Stimulated activated CD4-positive, alpha-beta T cell treated with anti-CD3 and anti-CD28 coated beads, Interleukin-4, amount 100 ng/mL, for 48 hours (primary cell): ENCODE measurements at places on chromosomes 5 and 9.

DNA sequence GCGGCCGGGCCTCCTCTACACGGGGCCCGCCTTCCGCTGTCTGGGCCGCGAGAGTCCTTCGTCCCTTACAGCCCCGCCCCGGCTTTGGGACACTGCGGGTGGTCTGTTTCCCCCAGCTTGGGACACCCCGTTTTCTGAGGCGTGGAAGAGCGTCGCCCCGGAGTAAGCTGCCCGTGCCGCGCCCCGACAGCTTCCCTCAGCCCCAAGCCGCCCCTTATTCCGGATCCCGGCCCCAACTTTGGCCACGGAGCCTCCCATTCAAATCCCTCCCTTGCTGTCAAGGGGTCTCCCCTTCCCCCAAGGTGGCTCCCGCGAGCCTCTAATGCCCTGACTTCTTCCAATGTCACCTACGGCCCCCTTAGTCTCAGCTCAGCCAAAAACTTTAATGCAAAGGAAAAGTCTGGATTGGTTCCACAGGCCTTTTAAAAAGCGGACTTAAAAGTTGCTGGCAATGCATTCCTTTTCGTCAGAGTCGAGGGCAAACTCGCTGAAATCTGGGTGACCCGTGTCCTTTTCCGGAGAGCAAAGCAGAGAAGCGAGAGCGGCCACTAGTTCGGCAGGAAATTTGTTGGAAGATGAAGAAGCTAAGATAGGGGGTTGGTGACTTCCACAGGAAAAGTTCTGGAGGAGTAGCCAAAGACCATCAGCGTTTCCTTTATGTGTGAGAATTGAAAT lies 19.8 kb downstream of the EXOSC2 start:
- DNase-seq = no peak

GRCh38 chr5:111756581-111757354 lies at the start of gene NREP:
TSS of gene NREP (minus strand) at chr5:111757194. CDS start at chr5:111755772, 1,422 bp downstream.
- DNase-seq = peak; percentile 7

GRCh38 chr5:108940506-108940905 lies 192.8 kb downstream of the FER start:
- no peak for DNase-seq

DNA sequence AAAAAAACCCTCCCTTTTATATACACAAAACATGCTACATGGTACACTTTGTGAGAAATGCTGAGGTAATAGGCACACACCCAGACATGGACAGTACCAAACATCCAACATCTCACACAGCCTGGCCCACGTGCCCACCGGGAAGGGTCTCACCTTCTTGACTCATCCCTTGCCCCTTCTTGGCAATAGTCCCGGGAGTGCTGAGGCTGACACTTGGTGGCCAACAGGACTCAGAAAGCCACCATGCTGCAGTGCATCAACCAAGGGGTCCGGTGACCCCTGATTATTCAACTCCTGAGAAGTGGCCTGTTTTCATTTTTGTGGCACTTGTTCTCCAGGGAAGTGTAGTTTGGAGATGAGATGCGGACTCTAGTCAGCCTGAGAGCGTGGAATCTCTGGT lies 35.0 kb downstream of the ANGPTL2 start:
- DNase-seq = no peak

DNA sequence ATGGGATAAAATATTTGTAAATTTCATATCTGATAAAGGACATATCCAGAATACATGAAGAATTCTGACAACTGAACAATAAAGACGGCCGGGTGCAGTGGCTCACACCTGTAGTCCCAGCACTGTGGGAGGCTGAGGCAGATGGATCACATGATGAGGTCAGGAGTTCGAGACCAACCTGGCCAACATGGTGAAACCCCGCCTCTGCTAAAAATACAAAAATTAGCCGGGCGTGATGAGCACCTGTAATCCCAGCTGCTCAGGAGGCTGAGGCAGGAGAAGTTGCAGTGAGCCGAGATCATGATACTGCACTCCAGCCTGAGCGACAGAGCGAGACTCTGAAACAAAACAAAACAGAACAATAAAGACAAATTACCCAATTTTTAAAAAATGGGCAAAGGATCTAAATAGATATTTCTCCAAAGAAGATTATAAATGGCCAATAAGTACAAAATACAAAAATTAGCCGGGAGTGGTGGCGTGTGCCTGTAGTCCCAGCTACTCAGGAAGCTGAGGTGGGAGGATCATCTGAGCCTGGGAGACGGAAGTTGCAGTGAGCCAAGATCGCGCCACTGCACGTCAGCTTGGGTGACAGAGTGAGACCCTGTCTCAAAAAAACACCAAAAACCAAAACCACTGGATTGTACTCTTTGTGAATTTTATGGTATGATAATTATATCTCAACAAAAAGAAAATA lies 9.6 kb upstream of the NSD1 start:
- DNase-seq = no peak

GRCh38 chr5:150641824-150642566 lies 1.5 kb downstream of the SYNPO start:
- DNase-seq = no peak

GRCh38 chr5:18236386-18236785 lies 602.1 kb downstream of the TAF11L14 start:
- no peak for DNase-seq

- no peak for DNase-seq
These were observed 20.7 kb downstream of the TCF7 start for GRCh38 chr5:134135091-134135655.

DNA sequence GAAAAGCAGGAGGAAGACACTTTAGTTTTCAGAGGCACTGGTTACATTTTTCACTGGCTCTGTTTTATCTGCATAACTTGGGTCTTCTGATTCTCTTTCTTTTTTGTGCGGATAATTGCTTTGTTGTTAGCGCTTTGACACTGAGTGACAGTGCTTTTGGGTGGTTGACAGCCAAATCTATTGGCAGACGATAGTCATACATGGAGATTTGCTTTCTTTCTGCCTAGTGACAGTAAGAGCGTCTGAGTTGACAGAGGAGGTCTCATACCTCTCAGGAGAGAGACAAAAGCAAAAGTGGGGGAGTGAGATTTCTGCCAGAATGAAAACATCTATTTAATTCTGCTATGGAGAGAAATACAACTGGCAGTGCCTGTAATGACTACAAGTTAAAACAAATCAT lies 2278.0 kb upstream of the WWC1 start:
- DNase-seq = no peak

- DNase-seq = no peak
These were observed 1899.9 kb downstream of the MAT2B start for GRCh38 chr5:165405340-165405739.

- DNase-seq = no peak
These were observed 2.5 kb downstream of the RNF145 start for GRCh38 chr5:159206818-159207217.

DNA sequence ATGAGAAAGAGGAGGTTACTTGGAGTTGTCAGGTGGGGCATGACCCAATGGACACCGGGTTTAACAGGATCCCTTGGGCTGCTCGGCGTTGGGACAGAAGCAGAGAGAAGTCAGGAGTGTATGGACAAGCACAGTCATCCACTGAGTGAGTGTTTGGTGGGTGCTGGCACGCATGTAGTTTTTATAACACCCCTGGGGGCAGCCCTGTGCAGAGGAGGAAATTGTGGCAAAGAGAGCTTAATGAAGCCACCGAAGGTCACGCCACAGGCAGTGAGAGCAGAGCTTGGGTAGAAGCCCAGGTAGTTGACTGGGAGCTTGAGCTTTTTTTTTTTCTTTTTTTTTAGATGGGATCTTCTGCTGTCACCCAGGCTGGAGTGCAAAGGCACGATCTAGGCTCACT lies 43.2 kb upstream of the IER5L start:
- no peak for DNase-seq

- DNase-seq = no peak
These were observed 25.6 kb downstream of the KCNN2 start for GRCh38 chr5:114387433-114387832.

- no peak for DNase-seq
These were observed 1.1 kb downstream of the HSPA9 start for GRCh38 chr5:138573949-138574670.

DNA sequence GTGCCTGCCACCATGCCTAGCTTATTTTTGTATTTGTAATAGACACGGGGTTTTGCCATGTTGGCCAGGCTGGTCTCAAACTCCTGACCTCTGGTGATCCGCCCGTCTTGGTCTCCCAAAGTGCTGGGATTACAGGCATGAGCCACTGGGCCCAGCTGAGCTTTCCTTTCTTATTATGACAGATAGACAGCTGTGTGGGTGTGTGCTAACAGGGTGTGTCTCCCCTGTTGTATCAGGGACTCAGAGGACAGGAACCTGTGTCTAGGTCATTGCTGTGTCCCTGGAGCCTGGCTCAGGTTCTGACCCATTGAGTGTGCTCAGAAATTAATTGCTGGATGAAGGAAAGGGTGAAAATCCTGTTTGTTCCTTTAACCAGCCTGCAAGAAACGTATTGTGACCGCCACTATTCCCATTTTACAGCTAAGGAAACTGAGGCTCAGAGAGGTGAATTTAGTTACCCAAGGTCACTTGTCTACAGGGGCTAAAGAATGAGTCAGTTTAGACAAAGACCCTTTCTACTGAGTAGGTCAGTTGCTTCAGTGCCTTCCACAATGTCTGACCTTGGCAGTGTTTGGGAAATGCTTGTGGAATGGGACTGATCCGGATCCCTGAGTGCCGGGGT lies 16.8 kb downstream of the NCS1 start:
- no peak for DNase-seq

GRCh38 chr5:65213921-65214525 lies 267.7 kb downstream of the ADAMTS6 start:
- DNase-seq = no peak

DNA sequence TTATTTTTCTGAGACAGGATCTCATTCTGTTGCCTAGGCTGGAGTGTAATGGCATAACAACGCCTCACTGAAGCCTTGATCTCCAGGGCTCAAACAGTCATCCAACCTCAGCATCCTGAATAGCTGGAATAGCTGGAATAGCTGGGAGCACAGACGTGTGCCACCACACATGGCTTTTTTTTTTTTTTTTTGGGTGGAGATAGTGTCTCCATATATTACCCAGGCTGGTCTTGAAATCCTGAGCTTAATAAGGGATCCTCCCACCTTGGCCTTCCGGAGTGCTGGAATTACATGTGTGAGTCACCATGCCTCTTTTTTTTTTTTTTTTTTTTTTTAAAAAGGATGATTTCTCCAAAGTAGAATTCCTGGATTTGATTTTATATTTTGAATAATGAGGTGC lies 60.7 kb downstream of the NSD1 start:
- DNase-seq = no peak

DNA sequence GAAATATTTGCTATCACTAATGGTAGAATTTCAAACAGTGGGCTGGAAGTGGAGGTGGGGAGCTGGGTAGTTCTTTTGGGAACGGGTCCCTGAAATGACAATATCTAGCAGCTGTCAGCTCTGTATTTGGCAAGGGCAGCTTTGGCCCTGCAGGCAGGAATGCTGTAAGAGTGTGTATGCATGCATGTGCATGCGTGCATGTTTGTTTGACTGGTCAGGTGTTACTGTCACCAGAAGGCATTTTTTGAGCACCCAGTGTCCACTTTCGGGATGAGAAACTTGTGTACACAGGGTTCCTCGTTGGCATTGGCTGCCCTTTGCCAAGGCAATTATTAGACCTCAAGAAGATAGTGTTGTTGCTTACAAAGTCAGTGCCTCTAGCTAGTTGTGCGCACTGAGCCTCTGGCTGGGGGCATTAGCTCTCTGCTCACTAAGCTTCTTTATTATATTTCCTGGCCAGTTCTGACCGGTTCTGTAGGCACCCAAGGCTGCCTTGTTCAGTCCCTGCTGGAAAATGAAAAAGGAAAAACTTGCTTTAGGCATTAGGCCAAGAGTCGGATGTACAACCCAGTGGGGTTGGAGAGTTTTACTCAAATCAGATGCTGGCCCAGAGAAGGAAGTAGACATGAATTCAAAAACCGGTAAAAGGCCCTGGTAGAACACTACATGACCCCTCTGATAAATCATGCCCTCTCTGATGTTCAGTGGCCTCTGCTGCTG lies 2.0 kb downstream of the CYFIP2 start:
- DNase-seq = no peak

DNA sequence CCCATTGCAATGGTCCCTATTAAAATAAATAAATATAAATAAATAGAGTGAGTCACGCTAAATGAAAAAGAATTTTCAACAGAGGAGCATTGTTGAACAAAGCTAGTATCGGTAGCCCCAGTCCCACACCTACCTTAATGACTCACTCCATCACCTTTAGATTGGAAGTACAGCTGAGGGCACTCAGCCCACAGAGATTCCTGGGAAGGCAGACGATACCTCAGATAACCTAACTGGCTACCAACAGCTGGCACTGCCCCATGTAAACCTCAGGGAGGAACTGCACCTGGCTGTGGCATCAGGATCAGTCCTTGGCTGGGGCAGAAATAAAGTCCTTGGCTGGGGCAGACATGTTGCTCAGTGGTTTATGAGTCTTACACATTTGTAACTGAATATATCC lies 49.3 kb downstream of the SPRY4 start:
- DNase-seq = no peak

GRCh38 chr9:35952526-35953191 lies 5.3 kb downstream of the OR2S2 start:
- DNase-seq = no peak

DNA sequence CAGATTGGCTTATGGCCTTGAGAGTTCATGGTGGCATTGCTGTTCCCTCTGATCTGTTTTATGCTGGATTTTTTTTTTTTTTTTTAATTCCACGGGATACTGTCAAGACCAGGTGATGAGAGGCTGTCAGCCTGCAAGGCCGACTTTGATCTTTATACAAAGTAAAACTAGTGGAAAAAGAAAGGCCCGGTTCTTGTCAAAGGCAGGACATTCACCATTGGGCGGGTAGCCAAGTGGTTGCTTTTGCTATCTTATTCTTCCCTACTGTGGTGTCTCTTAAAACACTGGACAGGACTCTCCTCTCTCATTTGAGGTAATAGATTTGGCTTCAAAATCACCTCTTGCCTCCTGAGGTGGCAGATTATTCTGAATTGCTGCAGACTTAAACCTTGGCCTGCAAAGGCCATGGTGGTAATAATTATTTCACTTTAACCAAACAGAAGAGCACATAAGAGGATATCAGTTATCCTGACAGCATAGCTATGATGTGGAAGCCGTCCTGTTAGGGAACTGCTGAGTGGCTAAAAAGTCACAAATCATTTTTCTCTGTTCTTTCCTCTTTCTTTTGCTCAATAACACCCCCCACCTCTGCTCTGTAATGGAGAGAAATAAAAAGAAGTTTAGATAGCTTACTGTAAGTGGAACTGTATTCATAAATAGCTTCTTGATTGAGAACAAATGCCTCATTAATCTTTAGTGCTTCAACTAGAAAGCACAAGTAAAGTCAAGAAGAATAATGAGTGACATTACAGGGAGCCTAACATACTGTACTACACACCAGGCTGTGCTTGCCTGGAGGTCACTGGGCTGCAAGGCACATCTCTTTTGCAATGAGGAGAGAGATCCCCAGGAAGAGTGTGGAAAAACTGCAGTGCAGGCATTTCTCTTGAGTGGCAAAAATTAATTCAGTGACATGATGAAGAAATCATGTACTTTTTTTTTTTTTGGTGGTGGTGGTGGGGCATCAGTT lies 275.6 kb downstream of the KDM4C start:
- DNase-seq = no peak

- no peak for DNase-seq
These were observed 144.7 kb downstream of the ARL15 start for GRCh38 chr5:54165687-54166086.

- DNase-seq = no peak
These were observed 19.0 kb downstream of the ABL1 start for GRCh38 chr9:130854092-130854491.

GRCh38 chr9:18467696-18468095 lies 6.3 kb upstream of the ADAMTSL1 start:
- DNase-seq = no peak
